Upper lobe of right lung (tissue), 1 donor: ENCODE measurements at places on chromosomes 1 and 21.
A peak's percentile ranks its signal among the peaks of the same experiment; 100 is the strongest.

GRCh38 chr1:1841575-1841995, 49.3 kb downstream of the GNB1 start:
- no peak for DNase-seq

GRCh38 chr21:14243874-14244273, 27.9 kb downstream of the RBM11 start:
- DNase-seq: no peak

GRCh38 chr1:198559362-198559761, 18.9 kb upstream of the ATP6V1G3 start:
- no peak for DNase-seq

DNA sequence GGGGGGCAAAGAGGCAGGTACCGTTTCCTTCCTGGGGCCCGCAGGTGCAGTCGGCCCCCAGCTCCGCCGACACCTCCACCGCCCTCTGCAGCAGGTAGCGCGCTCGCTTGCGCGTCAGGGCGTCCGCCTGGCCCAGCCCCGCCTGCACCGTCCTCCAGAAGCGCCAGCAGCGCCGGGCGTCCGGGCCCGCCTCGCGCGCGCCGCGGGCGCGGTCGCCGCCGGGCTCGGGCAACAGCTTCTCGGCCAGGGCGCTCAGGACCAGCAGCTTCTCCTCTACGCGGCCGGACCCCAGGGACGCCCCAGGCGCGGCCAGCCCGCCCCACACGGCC, 863 bp downstream of the TARBP1 start:
- peak; percentile 90 for DNase-seq
